ENCODE measurements at places on chromosomes 1 and 21. TPM values are rescaled to one million over a fixed set of nuclear protein-coding genes. Genes with fewer than 3 reads are reported as not detected.

GRCh38 chr1:21605964-21606705, 63.0 kb downstream of the RAP1GAP start:
- H3K4me1 ChIP-seq: peaks cover 6% of the 10 kb centered on the region
- no peaks in the 10 kb centered on the region for H3K36me3 ChIP-seq
- peaks cover 9% of the 10 kb centered on the region for H3K27me3 ChIP-seq
- no peak overlapping the region for H3K4me3 ChIP-seq
- no peak for DNase-seq

OR6K3 gene
- total RNA-seq: not detected

DNA sequence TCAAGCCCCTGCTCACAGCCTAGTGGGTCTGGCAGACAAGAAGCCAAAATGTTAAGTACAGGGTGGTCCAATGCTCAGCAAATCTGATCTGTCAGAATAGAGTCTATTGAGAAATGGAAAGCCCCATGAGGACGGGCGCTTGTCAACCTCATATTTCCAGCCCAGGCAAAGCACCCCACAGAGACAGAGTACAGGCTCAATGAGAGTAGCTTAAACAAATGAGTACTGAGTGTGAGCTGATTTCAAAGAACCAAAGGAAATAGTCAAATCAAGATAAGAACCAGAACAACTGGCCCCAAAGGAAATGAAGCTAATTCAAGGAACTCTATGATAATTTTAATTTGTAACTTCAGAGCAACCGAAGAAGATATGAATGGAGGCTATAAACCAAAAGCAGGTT, 44.6 kb upstream of the SLC30A1 start:
- no peaks in the 10 kb centered on the region for H3K36me3 ChIP-seq
- H3K4me3 ChIP-seq: no peak overlapping the region
- H3K4me1 ChIP-seq: no peaks in the 10 kb centered on the region
- no peak overlapping the region for H3K27ac ChIP-seq

- DNase-seq: no peak
- no peak overlapping the region for H3K4me3 ChIP-seq
- no peaks in the 10 kb centered on the region for H3K36me3 ChIP-seq
- H3K27me3 ChIP-seq: peaks cover 14% of the 10 kb centered on the region
Observed at GRCh38 chr1:87140831-87141540, 187.7 kb upstream of the LMO4 start.

PRAMEF17 gene
- total RNA-seq: not detected

- no peak for DNase-seq
- no peak overlapping the region for H3K27ac ChIP-seq
- H3K4me3 ChIP-seq: no peak overlapping the region
- peaks cover 4% of the 10 kb centered on the region for H3K27me3 ChIP-seq
Observed at GRCh38 chr1:163406772-163407171, 85.0 kb downstream of the NUF2 start.
